ENCODE measurements at places on chromosomes 16 and 17.

- DNase-seq = peak; percentile 41
These were observed 1.5 kb upstream of the GSE1 start for GRCh38 chr16:85611444-85612190.

DNA sequence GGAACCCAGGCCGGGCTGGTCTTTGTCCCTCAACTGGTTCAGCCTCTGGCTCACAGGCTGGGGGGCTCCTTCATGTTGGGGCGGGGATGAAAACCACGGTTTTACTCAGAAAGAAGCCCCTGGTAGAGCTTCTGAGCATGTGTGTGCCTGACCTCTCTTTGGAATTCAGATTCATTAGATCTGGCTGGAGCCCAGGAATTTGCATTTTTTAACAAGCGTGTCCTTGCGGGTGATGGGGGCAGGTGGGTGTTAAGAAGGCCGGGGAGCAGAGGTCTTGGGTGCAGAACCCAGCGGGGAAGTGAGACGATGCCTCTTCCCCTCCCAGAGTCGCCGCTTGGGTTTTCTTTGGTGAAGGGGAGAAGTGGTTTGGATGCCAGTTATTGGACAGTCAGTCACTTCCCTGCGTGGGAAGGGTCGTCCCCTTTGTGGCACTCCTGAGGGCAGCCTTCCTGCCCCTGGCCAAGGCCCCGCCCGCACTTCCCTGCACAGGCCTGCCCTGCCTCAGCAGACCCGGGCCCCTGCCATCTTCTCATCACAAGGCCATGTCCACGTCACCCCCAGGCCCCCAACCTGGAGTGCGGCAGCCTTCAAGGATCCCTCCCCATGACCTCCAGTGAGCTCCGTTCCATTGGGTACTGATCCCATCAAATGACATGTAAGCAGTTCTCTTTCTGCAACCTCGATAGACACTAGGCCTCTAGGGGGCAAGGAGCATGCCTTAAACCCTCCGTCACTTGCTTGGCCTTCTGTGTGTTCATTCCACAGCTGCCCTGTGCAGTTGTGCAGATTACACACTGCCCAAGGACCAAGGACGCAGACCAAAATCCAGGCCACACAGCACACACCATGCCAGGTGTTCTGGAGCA, 177.7 kb upstream of the CIBAR2 start:
- no peak for DNase-seq

DNA sequence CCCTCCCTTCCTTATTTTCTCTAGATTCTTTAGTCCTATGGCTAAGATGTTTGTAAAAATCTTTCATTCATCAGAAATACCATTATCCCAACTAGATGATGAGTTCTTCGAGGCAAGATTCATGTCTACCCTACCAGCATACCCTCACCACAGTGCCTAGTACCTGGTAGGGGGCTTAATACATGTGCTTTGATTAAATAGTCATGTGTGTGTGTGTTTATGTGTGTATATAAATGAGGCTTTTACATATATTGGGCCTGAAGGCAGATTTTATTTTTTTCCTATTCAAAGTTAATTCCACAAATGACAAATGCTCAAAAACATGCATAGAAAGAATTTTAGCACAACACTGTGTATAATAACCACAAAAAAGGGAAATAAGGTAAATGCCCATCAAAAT, 193.0 kb upstream of the IRX3 start:
- no peak for DNase-seq

DNA sequence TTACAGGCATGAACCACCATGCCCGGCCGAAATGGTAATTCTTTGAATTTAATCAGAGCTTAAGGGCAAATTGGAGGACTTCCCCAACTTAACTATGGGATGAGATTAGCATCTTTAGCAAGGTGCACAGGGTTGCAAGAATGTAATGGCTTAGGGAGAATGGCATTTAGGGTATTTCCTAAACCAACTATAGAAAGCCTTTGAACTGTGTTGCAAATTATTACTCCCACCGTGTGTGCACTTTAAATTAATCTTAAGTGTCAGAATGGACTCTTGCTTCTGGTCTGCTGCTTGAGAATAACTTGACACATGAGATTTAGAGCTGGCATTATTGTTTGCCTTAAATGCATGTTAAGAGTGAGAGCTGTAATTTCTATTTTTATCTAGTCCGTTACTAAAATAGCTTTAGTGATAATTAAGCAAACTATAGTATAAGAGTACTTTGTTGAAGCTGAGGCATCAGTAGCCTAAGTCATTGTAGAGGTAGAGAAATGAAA, 59.8 kb downstream of the TUBD1 start:
- no peak for DNase-seq

DNA sequence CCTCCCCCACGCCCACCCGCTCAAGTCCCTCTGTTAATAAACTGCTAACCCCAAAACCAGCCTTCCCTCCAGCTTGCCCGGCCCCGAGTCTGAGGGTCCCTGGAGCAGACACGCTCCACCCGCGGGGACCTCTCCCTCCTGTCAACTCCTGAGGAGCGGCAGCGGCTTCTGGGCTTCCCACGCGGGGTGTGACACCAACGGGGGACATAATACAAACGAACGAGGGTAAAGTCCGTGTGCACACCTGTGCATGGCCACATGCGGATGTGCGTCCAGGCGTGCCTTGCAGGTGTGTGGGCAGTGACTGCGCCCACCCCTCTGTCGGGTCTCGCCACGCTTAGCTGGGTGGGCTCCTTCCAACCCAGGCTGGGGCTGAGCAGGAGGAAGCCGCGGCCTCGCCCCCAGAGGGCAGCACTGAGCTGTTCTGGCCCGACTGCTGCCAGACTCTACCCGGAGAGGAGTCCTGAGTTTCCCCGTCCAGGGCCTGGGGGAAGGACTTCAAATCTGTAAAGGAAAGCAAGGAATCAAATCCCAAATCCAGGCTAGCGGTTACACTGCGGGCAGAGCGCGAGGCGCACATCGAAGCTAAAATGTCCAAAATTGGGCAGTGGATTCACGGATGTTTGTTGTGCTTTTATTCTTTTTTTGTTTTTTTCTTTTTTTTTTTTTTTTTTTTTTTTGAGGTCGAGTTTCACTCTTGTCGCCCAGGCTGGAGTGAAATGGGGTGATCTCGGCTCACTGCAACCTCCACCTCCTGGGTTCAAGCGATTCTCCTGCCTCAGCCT, 24.2 kb upstream of the KRT17 start:
- DNase-seq = peak; percentile 66

DNA sequence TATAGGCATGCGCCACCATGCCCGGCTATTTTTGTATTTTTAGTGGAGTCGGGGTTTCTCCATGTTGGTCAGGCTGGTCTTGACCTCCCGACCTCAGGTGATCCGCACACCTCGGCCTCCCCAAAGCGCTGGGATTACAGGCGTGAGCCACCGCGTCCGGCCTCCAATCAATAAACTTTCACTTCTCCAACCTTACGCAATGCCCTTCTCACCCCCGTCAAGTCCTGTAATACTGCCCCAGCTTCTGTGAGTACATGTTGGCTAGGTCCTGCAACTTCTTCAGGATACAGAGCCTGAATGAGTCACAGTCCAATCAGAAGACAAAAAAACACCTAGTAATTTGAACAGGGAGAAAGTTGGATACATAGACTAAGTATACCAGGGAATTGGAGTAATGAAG, 47.1 kb upstream of the PHOSPHO1 start:
- DNase-seq = no peak

DNA sequence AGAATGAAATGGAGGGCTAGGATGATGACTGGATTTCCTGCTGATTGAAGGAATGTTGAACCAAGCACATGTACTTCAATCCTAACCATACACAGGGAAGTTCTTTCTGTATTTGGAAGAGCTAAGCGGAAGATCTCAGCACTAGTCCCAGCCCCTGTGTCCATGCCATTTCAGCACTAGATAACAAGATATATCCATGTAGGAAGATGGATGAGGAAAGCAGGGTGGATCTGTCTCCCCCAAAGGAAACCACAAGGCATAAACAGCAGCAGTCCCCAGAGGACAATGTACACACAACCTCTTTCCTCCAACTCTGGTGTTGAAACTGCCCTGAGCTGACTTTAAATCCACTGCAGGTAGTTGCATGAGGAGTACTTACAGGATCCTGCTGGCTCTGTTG, 75.1 kb downstream of the GRIN2A start:
- DNase-seq = no peak

DNA sequence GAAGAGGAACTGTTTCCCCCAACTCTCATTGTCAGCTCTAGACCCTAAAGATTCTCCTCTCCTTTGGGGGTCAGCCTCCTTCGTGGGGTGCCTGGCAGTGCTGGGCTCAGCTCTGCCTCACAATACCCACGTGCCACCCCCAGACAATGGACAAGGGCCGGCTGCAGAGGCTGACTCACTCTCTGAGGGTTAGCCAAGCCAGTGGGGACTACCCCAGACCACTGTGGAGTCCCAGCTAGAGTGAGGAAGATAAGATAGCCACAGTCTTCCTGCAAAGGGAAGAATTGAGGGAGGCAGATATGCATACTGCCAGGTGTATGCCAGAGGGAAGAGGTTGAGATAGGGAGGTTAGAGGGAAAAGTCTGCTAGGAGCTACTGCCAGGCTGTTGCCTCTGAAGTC, 13.5 kb upstream of the MTMR4 start:
- no peak for DNase-seq

DNA sequence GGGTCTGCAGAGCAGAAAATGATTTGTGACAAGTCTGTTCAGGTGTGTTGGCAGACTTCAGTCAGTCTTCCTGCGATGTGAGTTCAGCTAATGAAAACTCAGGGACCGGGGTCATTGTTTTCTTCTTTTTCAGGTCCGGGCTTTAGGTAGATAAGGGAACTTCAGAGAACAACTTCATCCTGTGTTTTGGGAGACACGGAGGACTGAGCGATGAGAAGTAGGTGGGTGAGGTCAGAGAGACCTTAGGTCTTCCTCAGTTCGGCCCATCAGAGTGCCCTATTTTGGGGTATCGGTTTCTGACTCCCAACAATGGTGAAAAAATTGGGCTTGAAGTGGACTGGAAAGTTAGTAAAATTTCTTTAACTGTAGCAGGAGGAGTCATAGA, 88.9 kb upstream of the ATF7IP2 start:
- no peak for DNase-seq

GRCh38 chr16:73032541-73033270, 15.2 kb downstream of the ZFHX3 start:
- DNase-seq = no peak

GRCh38 chr17:19310151-19310550, 52.4 kb downstream of the B9D1 start:
- no peak for DNase-seq

DNA sequence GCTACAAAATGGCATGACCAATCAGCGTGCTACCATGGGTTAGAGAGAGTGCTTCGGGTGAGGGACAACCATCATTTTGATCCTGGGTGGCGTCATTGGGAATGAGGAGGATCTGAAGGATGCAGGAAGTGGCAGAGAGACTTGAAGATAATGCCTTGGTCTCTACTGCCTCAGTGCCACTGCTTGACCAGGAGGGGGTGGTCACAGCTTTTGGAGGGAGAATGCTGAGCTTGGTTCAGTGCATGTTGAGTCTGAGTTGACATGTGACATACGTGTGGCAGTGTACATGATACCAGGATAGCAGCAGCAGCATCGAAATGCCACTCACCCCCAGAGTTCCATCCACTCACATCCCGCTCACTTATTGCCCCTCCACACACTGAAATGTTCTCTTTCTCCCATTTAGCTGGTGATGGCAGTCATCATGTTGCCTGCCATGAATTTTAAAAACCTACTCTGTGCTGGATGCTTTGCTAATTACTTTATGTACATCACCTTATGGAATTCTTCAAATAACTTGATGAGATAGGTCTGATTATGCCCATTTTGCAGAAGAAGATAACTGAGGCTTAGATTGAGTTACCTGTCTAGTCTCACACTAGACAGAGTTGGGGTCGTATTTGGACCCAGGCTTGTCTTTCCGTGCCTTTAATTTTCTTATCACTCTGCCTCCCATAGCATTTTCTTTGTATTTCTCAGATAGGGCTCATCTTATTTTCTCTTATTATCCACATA, 36.7 kb downstream of the ARSG start:
- DNase-seq = no peak

GRCh38 chr17:72158895-72159885, 38.4 kb downstream of the SOX9 start:
- no peak for DNase-seq

GRCh38 chr17:41750862-41751261, 16.4 kb upstream of the HAP1 start:
- DNase-seq = no peak

DNA sequence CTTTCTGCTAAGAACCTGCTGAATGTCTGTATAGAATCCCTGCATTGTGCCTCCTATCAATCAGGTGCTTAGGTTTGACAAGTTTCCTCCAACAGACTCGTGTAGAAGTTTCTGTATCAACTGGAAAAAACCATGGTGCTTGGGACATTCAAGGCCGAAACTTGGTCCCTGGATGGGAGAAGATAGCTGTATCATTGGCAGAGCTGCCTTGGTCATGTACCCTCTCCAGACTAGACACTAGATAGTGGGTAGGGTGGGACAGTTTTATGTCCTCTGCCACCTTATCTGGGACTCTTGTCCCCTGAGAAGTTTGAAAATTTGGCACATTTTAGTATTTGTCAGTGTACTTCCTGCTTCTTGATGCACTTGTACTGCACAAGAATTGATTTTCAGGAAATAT, 520.8 kb downstream of the WWOX start:
- no peak for DNase-seq

- no peak for DNase-seq
These were observed 8.3 kb downstream of the PITPNC1 start for GRCh38 chr17:67385122-67385988.

- DNase-seq = no peak
These were observed 8.6 kb downstream of the NUDT16L1 start for GRCh38 chr16:4701791-4702465.

GRCh38 chr16:47069313-47069712, 74.4 kb downstream of the NETO2 start:
- DNase-seq = no peak

GRCh38 chr17:1227917-1228780, 42.1 kb upstream of the BHLHA9 start:
- DNase-seq = no peak

- peak; percentile 39 for DNase-seq
These were observed 62.2 kb downstream of the DHRS7C start for GRCh38 chr17:9729034-9729650.

DNA sequence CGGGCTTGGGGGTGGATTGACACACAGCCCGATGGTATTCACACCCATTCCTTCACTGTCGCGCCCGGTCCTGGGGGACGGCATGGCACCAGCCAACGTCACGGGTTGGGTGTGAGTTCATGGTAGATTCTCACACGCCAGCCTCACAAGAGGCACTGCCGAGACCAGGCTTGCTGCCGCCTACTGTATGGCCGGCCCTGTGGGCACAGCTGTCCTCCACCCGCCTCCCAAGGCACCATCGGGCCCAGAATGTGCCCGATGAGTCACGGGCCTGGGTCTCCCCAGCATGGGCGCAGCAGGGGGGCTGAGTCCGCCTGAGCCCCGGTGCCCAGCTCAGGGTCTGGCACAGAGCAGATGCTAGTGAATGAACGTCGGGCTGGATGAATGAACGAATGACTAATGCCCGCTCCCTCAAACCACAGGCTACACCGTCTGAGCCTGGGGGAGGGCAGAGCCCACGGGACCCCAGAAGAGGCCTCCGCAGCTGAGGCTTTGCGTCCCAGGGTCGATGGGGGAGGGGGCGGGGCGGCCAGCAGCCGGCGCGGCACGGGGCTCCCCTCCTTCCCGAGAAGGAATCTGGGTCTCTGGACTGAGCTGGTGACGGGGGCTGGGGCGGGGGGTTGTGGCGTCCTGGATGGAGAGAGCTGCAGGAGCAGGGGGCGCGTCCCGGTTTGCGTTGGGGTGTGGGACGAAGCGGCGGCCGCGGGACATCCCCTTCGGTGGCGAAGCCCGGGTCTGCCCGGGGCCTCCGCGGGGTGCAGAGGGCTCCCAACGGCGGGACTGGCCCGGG, 829 bp downstream of the PITPNM3 start:
- DNase-seq = no peak
